ENCODE measurements at places on chromosomes 11 and 22. TPM values are rescaled to one million over a fixed set of nuclear protein-coding genes. Genes with fewer than 3 reads are reported as not detected.

The DRICH1 gene
- total RNA-seq = 0.26 TPM

The PHLDA2 gene
- total RNA-seq = 9.4 TPM

- DNase-seq = no peak
- no peak overlapping the region for H3K4me3 ChIP-seq
- H3K36me3 ChIP-seq = no peaks in the 10 kb centered on the region
- no peak overlapping the region for H3K27ac ChIP-seq
- no peaks in the 10 kb centered on the region for H3K4me1 ChIP-seq
These were observed 133.4 kb downstream of the BBOX1 start for GRCh38 chr11:27174021-27174420.

GRCh38 chr11:134119094-134119493 is 50.2 kb downstream of the JAM3 start:
- H3K36me3 ChIP-seq = no peaks in the 10 kb centered on the region
- H3K4me1 ChIP-seq = peaks cover 43% of the 10 kb centered on the region
- DNase-seq = no peak
- no peak overlapping the region for H3K27ac ChIP-seq
- no peak overlapping the region for H3K4me3 ChIP-seq

- no peak overlapping the region for H3K27ac ChIP-seq
- peaks cover 59% of the 10 kb centered on the region for H3K4me1 ChIP-seq
- H3K36me3 ChIP-seq = no peaks in the 10 kb centered on the region
- peaks cover 3% of the 10 kb centered on the region for H3K27me3 ChIP-seq
- no peak overlapping the region for H3K4me3 ChIP-seq
These were observed 37.2 kb downstream of the GRIK4 start for GRCh38 chr11:120548682-120549209.

GRCh38 chr22:25853501-25854284 is 111.7 kb downstream of the MYO18B start:
- no peaks in the 10 kb centered on the region for H3K27me3 ChIP-seq
- DNase-seq = no peak
- no peak overlapping the region for H3K4me3 ChIP-seq
- no peaks in the 10 kb centered on the region for H3K36me3 ChIP-seq

- H3K27ac ChIP-seq = no peak overlapping the region
- no peak overlapping the region for H3K4me3 ChIP-seq
- H3K4me1 ChIP-seq = peaks cover 9% of the 10 kb centered on the region
- 0 out of 2 replicates have a peak, but pooled peaks cover 3% of the 10 kb centered on the region for H3K36me3 ChIP-seq
- H3K27me3 ChIP-seq = no peaks in the 10 kb centered on the region
- DNase-seq = no peak
These were observed 956.4 kb downstream of the BRD1 start for GRCh38 chr22:48871176-48871840.

All from WTC11 (cell line).